ENCODE measurements at places on chromosomes 3 and 15.
A peak's percentile ranks its signal among the peaks of the same experiment; 100 is the strongest.

GRCh38 chr15:26888761-26889160, 21.9 kb downstream of the GABRA5 start:
- DNase-seq: no peak
- H3K27ac ChIP-seq: no peak overlapping the region
- H3K27me3 ChIP-seq: peaks cover 19% of the 10 kb centered on the region

DNA sequence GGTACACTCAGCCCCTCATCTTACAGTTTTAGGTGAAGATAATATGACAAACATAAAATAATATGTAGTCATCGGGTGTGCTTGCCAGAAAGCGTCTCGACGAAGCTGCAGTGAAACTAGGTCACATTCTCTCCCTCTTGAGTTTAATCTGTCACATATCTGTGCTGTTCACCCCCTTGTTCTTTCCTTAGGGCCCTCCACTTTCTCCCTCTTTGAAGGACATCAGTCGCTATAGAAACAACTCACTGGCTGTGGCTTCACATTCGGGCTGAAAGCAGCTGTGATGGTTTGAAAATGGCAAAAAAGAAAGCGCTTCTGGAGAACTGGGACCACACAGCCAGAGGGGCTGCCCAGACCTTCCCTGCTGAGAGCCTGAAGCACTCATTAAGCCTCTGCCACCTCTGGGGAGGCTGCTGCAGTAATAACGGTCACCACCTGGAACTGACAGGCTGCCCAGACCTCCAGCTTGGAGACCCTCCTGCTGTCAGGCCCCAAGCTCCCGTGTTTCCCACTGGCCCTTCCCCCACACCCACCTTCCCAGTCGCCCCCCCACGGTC, 50.3 kb downstream of the ABTB1 start:
- DNase-seq: no peak
- H3K36me3 ChIP-seq: no peaks in the 10 kb centered on the region
- peaks cover 1% of the 10 kb centered on the region for H3K27me3 ChIP-seq

DNA sequence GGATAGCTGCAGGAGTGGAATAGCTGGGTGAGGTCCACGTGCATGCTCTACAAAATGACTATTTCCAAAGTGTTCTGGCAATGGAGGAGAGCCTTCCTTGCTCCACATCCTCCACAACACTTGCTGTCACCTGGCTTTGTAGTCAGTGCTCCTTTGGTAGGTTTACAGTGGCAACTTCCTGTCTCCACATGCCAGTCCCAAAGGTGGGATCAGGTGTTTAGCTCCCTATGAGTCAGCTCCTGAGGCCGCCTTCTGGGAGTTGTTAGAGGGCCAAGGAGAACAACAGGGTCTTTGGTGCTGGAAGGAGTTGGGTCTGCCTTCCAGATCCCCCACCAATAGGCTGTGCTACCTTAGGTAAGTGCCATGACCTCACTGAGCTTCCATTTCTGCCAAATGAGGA, 15.3 kb upstream of the LIMD1 start:
- H3K27me3 ChIP-seq: peaks cover 5% of the 10 kb centered on the region
- DNase-seq: no peak
- H3K4me1 ChIP-seq: peaks cover 3% of the 10 kb centered on the region
- no peak overlapping the region for H3K4me3 ChIP-seq

DNA sequence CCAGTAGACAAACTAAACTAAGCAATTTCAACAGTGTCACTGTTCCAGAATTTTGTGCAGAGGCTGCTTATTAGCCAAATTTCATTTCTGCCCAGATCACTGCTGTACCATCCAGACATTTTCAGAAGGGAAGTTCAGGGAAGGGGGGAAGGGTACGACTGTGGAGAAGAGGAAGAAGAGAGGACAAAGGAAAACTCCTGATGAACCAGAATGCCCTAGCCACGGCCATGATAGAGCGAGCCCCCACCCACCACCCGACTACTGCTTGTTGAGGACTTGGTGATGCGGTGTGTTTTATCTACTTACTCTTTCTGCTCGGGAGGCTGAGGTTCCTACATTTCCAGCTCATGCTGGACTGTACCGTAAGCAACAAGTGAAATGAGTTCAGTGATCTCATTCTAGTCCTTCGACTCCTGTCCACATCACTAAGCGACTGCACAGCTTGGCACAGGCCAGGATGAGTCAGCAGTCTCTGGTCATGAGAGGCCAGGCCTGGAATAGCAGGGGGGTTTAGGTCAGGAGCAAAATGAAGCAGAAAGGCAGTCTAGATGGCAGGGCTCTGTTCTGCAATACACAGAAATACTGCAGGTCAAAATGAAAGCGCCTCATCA, 330.8 kb downstream of the TIGIT start:
- H3K27me3 ChIP-seq: no peaks in the 10 kb centered on the region
- DNase-seq: no peak
- H3K4me1 ChIP-seq: peaks cover 30% of the 10 kb centered on the region
- H3K27ac ChIP-seq: peak overlapping the region; percentile 73

- H3K36me3 ChIP-seq: no peaks in the 10 kb centered on the region
- DNase-seq: no peak
- peak overlapping the region; percentile 60 for H3K4me3 ChIP-seq
Measured at GRCh38 chr15:59301527-59301926, 71.1 kb downstream of the MYO1E start.

DNA sequence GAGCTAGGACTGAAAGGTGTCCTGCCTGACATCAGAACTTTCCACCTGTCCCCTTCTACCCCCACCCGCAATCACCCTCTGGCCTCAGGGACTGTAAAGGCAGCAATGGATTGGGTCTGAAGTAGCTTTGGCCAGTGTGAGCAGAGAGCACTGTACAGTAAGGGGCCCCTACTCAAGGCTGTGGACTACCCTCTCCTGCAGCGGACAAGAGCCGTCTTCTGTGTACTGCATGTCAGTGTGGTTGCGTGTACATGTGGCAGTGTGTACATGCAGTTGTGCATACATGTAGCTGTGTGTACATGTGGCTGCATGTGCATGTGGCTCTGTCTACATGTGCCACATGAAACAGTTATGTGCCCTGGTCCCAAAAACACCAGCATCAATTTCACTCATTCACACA, 205.9 kb upstream of the LINGO1 start:
- H3K27ac ChIP-seq: no peak overlapping the region
- peaks cover 6% of the 10 kb centered on the region for H3K27me3 ChIP-seq
- H3K4me3 ChIP-seq: no peak overlapping the region
- H3K36me3 ChIP-seq: no peaks in the 10 kb centered on the region

DNA sequence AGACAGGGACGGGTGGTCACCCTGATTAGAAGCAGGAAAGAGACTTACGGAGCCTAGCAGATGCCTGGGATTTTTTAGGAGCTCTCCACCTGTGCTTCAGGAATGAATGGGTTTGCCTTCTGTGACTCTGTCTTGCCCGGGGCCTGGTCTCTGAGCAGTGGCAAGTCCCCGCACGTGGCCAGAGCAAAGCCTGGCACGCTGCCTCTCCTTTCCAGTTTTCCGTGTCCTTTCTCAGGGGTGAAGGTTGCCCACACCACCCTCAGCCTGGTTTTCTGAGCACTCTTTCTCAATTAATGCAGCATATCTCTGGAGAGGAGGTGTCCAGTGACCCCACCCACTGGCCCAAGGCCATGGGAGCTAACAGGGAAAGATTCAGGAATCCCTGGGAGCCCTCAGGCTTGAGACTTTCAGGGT, 14.5 kb upstream of the CHST14 start:
- H3K27ac ChIP-seq: no peak overlapping the region
- no peak for DNase-seq
- no peaks in the 10 kb centered on the region for H3K36me3 ChIP-seq
- peaks cover 61% of the 10 kb centered on the region for H3K4me1 ChIP-seq
- no peak overlapping the region for H3K4me3 ChIP-seq
- H3K27me3 ChIP-seq: no peaks in the 10 kb centered on the region

- DNase-seq: no peak
- no peaks in the 10 kb centered on the region for H3K36me3 ChIP-seq
- H3K4me1 ChIP-seq: peaks cover 2% of the 10 kb centered on the region
- no peaks in the 10 kb centered on the region for H3K27me3 ChIP-seq
- no peak overlapping the region for H3K27ac ChIP-seq
Measured at GRCh38 chr3:50444213-50444612, 59.2 kb downstream of the CACNA2D2 start.

DNA sequence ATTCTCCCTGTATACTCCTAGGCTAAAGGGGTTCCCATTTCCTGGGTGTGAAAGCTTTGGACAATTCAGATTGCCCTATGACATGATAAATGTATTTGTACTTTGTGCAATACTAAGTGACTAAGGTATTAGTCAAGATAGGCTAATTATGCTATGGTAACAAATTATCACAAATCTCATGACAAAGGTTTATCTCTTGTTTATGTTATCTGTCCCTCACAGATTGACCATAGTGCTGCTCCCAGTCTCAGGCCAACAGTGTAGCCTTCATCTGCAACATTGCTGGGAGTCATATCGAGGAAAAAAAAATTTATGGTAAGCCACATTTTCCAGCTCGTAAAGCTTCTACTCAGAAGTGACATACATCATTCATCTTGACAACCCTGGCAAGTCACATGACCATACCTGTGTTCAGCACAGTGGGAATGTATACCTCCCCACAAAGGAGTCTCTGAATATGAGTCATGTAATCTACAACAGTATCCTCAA, 346.2 kb downstream of the IGSF11 start:
- H3K4me3 ChIP-seq: no peak overlapping the region
- H3K4me1 ChIP-seq: no peaks in the 10 kb centered on the region
- DNase-seq: no peak
- H3K27ac ChIP-seq: no peak overlapping the region
- H3K36me3 ChIP-seq: no peaks in the 10 kb centered on the region

DNA sequence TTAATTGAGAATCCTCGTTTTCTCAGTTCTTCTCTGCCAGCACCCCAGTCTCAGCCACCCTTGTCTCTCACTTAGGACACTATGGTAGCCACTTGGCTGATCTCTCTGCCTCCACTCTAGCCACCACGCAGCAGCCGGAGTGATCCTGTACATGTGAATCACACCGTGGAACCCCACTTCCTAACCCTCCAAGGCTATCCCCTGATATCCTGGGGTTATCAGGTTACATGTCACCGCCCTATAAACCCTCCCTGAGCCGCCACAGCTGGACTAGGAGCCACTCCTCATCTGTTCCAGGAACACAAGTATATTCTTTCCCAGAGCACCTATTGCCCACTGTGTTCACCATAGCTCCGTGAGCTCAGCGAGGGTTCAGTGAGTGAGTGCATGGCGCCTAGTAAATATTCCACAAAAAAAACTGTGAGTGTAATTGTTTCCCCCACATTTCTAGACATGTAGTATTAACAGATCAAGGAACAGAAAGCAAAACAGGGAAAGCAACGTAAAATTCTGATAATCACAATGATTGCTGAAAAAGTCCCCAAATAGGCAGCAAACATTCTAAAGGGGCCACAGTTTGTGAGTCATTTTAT, 661 bp upstream of the PARP14 start:
- peaks cover 16% of the 10 kb centered on the region for H3K36me3 ChIP-seq
- H3K27me3 ChIP-seq: no peaks in the 10 kb centered on the region
- peaks cover 51% of the 10 kb centered on the region for H3K4me1 ChIP-seq
- H3K4me3 ChIP-seq: peak overlapping the region; percentile 97
- H3K27ac ChIP-seq: peak overlapping the region; percentile 94

- no peaks in the 10 kb centered on the region for H3K4me1 ChIP-seq
- H3K36me3 ChIP-seq: peaks cover 2% of the 10 kb centered on the region
- H3K27ac ChIP-seq: no peak overlapping the region
- H3K4me3 ChIP-seq: no peak overlapping the region
- peaks cover 2% of the 10 kb centered on the region for H3K27me3 ChIP-seq
Measured at GRCh38 chr3:40055956-40056355, 246.5 kb downstream of the MYRIP start.

- DNase-seq: no peak
- no peak overlapping the region for H3K4me3 ChIP-seq
- peaks cover 2% of the 10 kb centered on the region for H3K4me1 ChIP-seq
- H3K36me3 ChIP-seq: no peaks in the 10 kb centered on the region
Measured at GRCh38 chr3:172675441-172676193, 35.2 kb downstream of the NCEH1 start.

- H3K27ac ChIP-seq: no peak overlapping the region
- peaks cover 18% of the 10 kb centered on the region for H3K4me1 ChIP-seq
- no peaks in the 10 kb centered on the region for H3K27me3 ChIP-seq
- no peak for DNase-seq
Measured at GRCh38 chr3:39127908-39128304, 20.4 kb downstream of the TTC21A start.

- no peak for DNase-seq
- no peaks in the 10 kb centered on the region for H3K36me3 ChIP-seq
- H3K4me3 ChIP-seq: no peak overlapping the region
- H3K4me1 ChIP-seq: no peaks in the 10 kb centered on the region
- H3K27me3 ChIP-seq: no peaks in the 10 kb centered on the region
Measured at GRCh38 chr3:110344897-110345767, 726.5 kb upstream of the NECTIN3 start.

- H3K36me3 ChIP-seq: no peaks in the 10 kb centered on the region
- no peak for DNase-seq
- no peak overlapping the region for H3K27ac ChIP-seq
- no peak overlapping the region for H3K4me3 ChIP-seq
Measured at GRCh38 chr3:99789011-99789721, 28.5 kb upstream of the CMSS1 start.

- H3K4me1 ChIP-seq: no peaks in the 10 kb centered on the region
- no peaks in the 10 kb centered on the region for H3K36me3 ChIP-seq
- H3K4me3 ChIP-seq: no peak overlapping the region
- no peak overlapping the region for H3K27ac ChIP-seq
- H3K27me3 ChIP-seq: no peaks in the 10 kb centered on the region
Measured at GRCh38 chr15:88029696-88030095, 226.8 kb downstream of the NTRK3 start.

DNA sequence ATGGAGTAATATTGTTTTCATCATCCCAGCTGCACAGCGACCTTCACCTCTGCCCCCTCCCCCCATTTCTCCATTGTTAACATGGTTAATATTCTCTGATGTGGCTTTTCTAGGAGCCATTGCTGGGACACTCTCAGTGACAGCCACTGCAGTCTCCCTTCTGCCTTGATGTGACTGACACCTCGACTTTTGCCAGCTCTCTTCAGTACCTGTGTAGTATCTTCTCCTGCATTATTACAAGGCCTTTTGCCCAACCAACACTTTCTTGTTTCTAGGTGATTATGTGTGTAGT, 179.8 kb downstream of the CLSTN2 start:
- H3K4me3 ChIP-seq: no peak overlapping the region
- H3K4me1 ChIP-seq: no peaks in the 10 kb centered on the region
- H3K27me3 ChIP-seq: peaks cover 7% of the 10 kb centered on the region
- H3K27ac ChIP-seq: no peak overlapping the region

DNA sequence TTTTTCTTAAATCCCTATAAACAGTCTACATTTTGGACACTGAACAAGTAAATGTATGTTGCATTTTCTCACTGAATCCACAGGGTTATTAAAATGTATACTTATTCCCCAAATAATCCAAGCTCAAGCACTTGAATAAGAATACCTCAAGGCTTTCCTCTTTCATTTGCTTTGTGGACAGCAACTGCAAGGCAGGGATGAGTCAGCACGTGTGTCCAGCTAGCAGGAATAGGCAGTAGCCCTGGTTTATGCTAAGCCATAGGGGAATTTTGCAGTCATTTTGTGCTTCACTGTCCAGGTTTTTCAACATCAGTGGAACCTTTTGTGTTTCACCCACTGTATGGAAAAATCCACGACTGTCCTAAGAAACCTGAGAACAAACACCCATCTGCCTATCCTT, 96.7 kb upstream of the KCNMB2 start:
- H3K4me1 ChIP-seq: no peaks in the 10 kb centered on the region
- no peaks in the 10 kb centered on the region for H3K36me3 ChIP-seq
- H3K4me3 ChIP-seq: no peak overlapping the region
- no peak overlapping the region for H3K27ac ChIP-seq
- H3K27me3 ChIP-seq: no peaks in the 10 kb centered on the region

GRCh38 chr15:95279277-95280019, 1048.1 kb downstream of the MCTP2 start:
- no peak overlapping the region for H3K4me3 ChIP-seq
- H3K4me1 ChIP-seq: peaks cover under 1% of the 10 kb centered on the region
- H3K27ac ChIP-seq: no peak overlapping the region
- no peak for DNase-seq
- H3K36me3 ChIP-seq: no peaks in the 10 kb centered on the region
- peaks cover 10% of the 10 kb centered on the region for H3K27me3 ChIP-seq
